ENCODE measurements at places on chromosomes 2 and 18. TPM values are rescaled to one million over a fixed set of nuclear protein-coding genes. Genes with fewer than 3 reads are reported as not detected.

Gene C18orf63
- not detected for total RNA-seq

Gene IHH
- 0.83 TPM for total RNA-seq

Gene POTEI
- total RNA-seq: not detected

Gene MFSD2B
- 1.4 TPM for total RNA-seq

Gene SPDYA
- total RNA-seq: 3.2 TPM

Gene CFAP65
- 1.2 TPM for total RNA-seq

Gene CPO
- total RNA-seq: 0.90 TPM

Gene ZAP70
- total RNA-seq: 3.7 TPM

Gene B3GNT7
- 2.0 TPM for total RNA-seq

Gene MC5R
- not detected for total RNA-seq

Gene GRHL1
- 2.8 TPM for total RNA-seq

Gene RNF152
- total RNA-seq: 42.2 TPM

Gene CCDC68
- total RNA-seq: 25.6 TPM

Gene SFT2D3
- 27.2 TPM for total RNA-seq

Gene KRTCAP3
- total RNA-seq: 2.6 TPM

Gene SLC30A3
- 2.1 TPM for total RNA-seq

Gene DLX1
- not detected for total RNA-seq

Gene HOXD10
- total RNA-seq: 34.4 TPM

Gene CDK15
- total RNA-seq: 0.55 TPM

Gene GCG
- not detected for total RNA-seq

Gene DNAH6
- 8.4 TPM for total RNA-seq

Gene CERKL
- total RNA-seq: 2.6 TPM

Gene ZBTB7C
- 10.2 TPM for total RNA-seq

Gene SEMA4C
- 72.4 TPM for total RNA-seq

Gene FBXO48
- total RNA-seq: 6.8 TPM

Gene DCDC2C
- total RNA-seq: not detected

Gene INO80C
- 7.0 TPM for total RNA-seq

Gene TRABD2A
- total RNA-seq: 0.29 TPM

Gene HRH4
- total RNA-seq: 0.12 TPM
